ENCODE measurements at places on chromosomes 11 and 22. TPM values are rescaled to one million over a fixed set of nuclear protein-coding genes. Genes with fewer than 3 reads are reported as not detected.

The FAM118B gene
- 18.5 TPM for total RNA-seq

The APOBEC3F gene
- 1.9 TPM for total RNA-seq

The MRGPRG gene
- total RNA-seq, result not detected

The MYBPC3 gene
- total RNA-seq, result 0.08 TPM

The DCHS1 gene
- total RNA-seq, result 0.08 TPM

The RAB38 gene
- total RNA-seq, result 1.2 TPM

The CLTCL1 gene
- 4.4 TPM for total RNA-seq

The APOBEC3A gene
- not detected for total RNA-seq

The UNC93B1 gene
- total RNA-seq, result 74.8 TPM

The SPON1 gene
- not detected for total RNA-seq

The GGTLC3 gene
- not detected for total RNA-seq

The MUC6 gene
- total RNA-seq, result not detected

The CFAP300 gene
- total RNA-seq, result 5.6 TPM

The MS4A7 gene
- not detected for total RNA-seq

The FAM111B gene
- 7.4 TPM for total RNA-seq

The KCNA4 gene
- not detected for total RNA-seq

The ART1 gene
- not detected for total RNA-seq

The GAL gene
- 22.8 TPM for total RNA-seq

The ZNF215 gene
- 1.1 TPM for total RNA-seq

The FOLH1 gene
- not detected for total RNA-seq

The MLC1 gene
- not detected for total RNA-seq

The MS4A5 gene
- not detected for total RNA-seq

The FAM83F gene
- not detected for total RNA-seq

The BTG4 gene
- 0.12 TPM for total RNA-seq

The TMEM109 gene
- 131 TPM for total RNA-seq

The IGF2 gene
- 1.4 TPM for total RNA-seq

The GNG3 gene
- total RNA-seq, result not detected

The RFPL1 gene
- not detected for total RNA-seq

The OR5AN1 gene
- total RNA-seq, result not detected

The MMP8 gene
- total RNA-seq, result not detected

The APOA4 gene
- total RNA-seq, result not detected

The CNTF gene
- 1.1 TPM for total RNA-seq

The PLAAT4 gene
- total RNA-seq, result 1.5 TPM

The ELFN2 gene
- total RNA-seq, result 7.6 TPM

The NLRP14 gene
- not detected for total RNA-seq

The P4HA3 gene
- total RNA-seq, result 40.6 TPM

The CD6 gene
- 0.18 TPM for total RNA-seq

The FJX1 gene
- 41.9 TPM for total RNA-seq

The NDUFV1 gene
- 150 TPM for total RNA-seq

The CALCA gene
- total RNA-seq, result 0.09 TPM

The OR2AG2 gene
- not detected for total RNA-seq

The CARD18 gene
- total RNA-seq, result not detected

The CSF2RB gene
- not detected for total RNA-seq

All from A549 treated with RU486 at 1 μM for 4 hours (cell line).